Activated CD4-positive, alpha-beta T cell treated with anti-CD3 and anti-CD28 coated beads for 36 hours (primary cell): ENCODE measurements at places on chromosomes 5 and 9.

DNA sequence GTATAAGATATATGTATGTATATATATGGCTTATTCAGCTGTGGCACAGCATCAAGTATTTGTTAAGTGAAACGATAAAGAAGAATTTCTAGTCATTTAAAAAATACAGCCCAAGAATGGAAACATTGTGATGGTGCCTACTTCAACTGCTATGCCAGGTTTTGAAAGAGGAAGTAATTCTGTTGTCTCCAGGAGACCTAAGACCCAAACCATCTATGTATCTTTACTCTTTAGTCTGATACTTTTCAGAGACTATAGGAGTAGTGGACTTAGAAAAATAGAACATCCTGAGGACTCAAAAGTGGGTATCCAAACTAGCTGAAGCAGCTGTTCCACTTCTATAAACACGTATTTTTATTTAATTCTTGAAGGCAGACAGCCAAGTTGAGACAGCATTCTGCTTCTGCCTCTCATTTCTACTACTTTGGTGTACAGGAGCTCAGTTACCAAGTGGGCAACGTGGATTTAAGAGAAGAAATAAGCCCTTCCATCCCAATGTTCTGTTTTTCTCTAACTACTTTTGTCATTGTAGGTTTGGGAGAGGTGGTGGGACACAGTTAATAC, 110.7 kb downstream of the RPS23 start:
- DNase-seq, result no peak

- no peak for DNase-seq
These were observed 89.8 kb downstream of the PLCXD3 start for GRCh38 chr5:41420492-41421067.

- DNase-seq, result no peak
These were observed 96.3 kb downstream of the UNC13B start for GRCh38 chr9:35257986-35258659.

DNA sequence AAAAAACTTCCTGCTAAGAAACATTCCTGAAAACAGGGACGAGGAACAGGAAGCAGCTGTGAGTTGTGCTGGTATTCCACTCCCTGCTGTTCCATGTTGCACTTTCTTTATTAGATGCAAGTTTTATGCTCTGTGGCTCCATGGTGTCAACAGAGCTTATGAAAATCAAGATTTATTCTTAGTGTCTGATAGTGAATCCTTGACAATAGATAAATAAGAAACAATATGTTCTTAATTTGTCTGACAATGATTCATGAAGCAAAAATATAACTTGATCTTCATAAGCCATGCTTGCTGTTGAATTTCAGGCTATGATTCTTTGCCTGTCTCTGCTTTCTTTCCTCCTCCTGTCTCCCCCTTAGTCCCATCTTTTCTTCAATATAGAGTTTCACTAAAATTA, 119.6 kb downstream of the DROSHA start:
- no peak for DNase-seq

- DNase-seq, result no peak
These were observed 303.5 kb downstream of the PLK2 start for GRCh38 chr5:58156361-58156760.

GRCh38 chr5:33401482-33402390, 39.0 kb upstream of the TARS1 start:
- DNase-seq, result no peak

DNA sequence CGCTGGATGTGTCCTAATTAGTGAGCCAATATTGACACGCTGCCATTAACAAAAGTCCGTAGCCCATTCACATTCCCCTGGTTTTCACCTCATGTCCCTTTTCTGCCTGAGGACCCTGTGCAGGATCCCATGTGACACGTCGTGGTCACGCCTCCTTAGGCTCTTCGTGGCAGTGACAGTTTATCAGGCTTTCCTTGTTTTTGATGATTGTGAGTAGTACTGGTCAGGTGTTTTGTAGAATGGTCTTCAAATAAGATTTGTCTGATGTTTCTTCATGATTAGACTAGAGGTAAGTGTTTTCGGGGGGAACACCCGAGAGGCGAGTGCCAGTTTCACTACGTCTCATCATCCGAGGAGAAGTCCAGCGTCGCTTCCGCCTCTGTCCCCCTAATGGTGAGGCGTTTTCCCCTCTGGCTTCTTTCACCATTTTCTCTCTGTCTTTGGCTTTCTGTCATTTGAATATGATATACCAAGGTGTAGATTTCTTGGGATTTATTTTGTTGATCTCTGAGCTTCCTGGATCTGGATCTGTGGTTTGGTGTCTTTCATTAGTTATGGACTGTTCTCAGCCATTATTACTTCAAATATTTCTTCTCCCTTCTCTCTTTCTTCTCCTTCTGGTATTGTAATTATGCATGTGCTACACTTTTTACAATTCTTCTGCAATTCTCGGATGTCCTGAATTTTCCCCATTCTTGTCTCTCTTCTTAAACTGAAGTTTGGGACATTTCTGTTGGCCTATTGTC, 57.3 kb downstream of the TRIP13 start:
- no peak for DNase-seq

DNA sequence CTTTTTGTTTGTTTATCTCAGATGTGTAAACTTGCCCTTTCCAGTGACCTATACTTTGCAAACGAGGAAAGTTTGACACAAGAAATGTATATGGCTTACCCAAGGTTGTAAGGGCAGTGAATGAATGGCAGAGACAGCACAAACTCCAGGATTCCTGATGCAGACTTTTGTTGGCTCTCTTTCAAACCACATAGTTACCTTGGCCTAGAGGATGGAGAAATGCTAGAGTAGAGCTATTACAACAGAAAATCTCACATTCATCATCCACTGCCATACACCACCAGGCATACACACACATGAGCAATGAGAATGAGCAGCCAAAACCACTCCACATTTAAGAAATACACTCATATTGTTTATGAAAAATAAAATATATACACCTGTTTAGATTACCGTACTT, 387.0 kb downstream of the TLR4 start:
- DNase-seq, result no peak

- peak; percentile 15 for DNase-seq
These were observed at the start of gene ZNF462 for GRCh38 chr9:106862821-106863720. Gene ZNF462 (plus strand): TSS chr9:106863166. CDS start chr9:106923384, 60,218 bp downstream.

DNA sequence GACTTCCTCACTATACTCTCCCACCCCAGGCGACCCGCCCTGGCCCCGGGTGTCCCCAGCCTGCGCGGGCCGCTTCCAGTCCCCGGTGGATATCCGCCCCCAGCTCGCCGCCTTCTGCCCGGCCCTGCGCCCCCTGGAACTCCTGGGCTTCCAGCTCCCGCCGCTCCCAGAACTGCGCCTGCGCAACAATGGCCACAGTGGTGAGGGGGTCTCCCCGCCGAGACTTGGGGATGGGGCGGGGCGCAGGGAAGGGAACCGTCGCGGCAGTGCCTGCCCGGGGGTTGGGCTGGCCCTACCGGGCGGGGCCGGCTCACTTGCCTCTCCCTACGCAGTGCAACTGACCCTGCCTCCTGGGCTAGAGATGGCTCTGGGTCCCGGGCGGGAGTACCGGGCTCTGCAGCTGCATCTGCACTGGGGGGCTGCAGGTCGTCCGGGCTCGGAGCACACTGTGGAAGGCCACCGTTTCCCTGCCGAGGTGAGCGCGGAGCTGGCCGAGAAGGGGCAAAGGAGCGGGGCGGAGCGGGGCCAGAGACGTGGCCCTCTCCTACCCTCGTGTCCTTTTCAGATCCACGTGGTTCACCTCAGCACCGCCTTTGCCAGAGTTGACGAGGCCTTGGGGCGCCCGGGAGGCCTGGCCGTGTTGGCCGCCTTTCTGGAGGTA, 2.1 kb downstream of the CA9 start:
- DNase-seq, result peak; percentile 63

GRCh38 chr9:118992813-118993794, 376.1 kb downstream of the BRINP1 start:
- DNase-seq, result no peak

DNA sequence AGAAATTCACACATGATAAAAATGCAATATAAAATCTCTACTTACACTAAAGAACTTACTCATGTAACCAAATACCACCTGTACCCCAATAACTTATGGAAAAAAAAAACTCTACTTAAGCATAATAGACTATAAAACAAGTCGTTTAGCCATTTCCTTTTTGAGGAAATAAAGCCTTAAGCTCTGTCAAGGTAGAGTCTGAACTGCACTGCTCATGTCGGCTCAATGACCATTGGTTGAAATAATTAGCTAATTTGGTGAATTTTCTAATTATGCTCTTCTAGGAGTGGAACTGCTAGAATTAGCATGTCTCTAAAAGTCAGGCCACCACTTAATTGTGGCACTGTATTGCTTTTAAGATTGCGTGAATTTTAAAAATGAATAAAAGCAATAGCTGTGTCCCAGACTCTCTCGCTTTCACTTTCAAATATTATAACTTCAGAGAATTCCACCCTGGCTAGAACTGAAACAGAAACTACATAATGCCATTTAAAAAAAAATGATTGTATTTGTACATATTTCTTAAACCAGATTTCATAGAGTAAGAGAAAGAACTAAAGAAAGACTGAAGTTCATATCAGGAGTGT, 113.0 kb upstream of the PCA3 start:
- no peak for DNase-seq

- no peak for DNase-seq
These were observed 183.5 kb upstream of the NFIB start for GRCh38 chr9:14497476-14497875.

- DNase-seq, result no peak
These were observed 62.8 kb upstream of the PPP1R26 start for GRCh38 chr9:135416664-135417290.

GRCh38 chr5:68377733-68378132, 162.2 kb downstream of the PIK3R1 start:
- no peak for DNase-seq

GRCh38 chr5:14218897-14219573, 75.9 kb downstream of the TRIO start:
- no peak for DNase-seq

DNA sequence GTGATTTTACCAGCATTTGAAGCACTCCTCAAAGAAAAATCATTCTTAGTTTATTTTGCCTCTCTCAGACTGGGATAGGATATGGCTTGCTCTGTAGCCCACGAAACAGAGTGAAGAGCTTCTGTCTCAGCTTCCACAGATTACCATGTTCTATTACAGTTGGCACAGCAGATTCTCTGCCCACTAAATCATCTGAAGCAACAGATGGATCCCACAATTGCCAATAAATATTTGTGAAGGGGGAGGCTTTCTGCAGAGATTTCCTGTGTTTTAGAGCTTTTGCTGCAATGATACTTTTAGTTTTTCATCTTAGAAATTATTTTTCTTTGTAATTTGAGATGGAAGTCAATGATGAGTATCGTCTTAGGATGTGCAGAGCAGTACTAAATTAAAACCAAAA, 12.3 kb upstream of the MAP3K1 start:
- DNase-seq, result no peak

DNA sequence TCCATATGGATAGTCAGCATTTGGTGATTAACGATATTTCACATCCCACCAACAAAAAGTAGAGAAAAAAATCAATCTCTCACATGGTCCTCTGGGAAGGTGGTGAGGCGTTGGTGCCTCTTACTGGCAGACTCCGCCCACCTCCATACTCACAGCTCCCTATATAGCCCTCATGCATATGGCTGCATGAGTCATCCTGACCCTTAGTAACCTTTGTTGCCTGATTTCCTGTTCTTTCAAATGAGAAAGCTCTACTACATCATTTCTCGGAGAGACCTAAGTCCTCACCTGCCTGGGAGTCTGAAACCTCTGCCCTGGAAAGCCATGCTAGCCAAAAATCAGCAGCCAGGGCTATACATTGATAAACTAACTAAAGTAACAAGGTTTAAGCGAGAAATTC, 33.3 kb upstream of the ABCA1 start:
- DNase-seq, result peak; percentile 86

DNA sequence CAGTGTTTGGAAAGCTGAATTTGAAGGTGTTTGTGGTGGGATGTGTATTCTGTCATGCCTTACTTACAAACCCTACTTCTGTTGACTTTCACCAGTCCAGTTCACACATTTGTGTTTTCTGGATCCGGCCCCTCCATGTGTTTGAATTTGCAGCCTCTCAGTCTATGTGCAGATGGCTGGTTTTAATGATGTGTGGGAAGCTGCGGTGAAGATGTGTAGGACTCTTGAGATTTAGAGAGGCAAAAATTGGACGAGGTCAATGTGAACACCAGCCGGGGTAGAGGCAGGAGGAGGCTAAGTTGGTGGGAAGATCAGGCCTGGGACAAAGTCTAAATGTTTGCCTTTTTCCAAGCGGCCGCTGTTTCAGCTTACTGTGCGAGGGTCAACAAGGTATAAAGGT, 115.4 kb upstream of the KLF9 start:
- DNase-seq, result no peak

DNA sequence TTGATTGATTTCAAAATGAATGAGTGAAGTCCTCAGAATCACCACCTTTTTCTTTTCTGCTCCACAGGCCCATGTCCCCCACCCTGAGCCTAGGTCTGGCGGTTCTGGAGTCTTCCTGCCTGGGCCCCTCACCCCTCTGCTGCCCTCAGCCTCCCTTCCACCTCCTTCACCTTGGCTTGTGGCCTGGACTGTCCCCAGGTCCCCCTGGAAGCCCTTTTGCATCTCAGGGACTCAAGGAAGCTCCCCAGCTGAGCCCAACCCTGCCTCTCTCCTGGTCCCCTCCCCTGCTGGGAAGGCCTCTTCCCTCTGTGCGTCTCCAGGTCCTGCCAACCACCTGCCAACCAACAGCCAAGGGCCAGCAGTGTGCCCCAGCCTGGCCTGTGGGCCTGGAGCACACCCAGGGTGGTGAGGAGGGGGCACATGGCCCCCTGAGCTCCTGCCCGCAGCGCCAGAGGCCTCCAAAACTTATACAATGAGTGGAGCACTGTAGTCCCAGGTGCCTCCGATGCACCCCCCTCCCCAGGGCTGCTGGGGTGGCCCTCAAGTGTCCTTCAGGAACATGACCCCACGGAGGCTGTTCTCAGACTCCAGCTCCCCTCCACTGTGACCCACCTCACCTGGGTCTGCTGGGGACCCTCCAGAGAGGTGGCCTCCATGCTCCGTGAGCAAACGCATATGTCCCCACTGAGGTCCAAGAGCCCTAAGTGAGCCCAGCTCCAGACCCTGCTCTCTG, 20.3 kb downstream of the GLT6D1 start:
- no peak for DNase-seq

DNA sequence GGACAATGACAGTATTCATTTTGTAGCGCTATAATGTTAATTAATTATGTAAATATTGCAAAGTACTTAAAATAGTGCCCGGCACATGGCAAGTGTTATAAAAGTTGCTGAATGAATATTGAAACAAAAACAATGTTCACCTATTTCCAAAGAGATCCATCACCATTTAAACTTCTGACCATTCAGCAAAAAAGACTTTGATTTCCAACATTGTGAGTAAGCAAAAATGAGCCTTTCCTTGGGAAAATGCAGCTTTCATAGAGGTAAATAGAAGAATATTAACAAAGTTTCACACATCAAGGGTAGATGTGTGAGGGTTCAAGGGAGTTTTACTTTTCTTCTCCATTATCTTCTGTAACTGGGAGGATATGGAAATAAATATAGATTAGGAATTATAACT, 1089.4 kb upstream of the C9orf72 start:
- DNase-seq, result no peak

DNA sequence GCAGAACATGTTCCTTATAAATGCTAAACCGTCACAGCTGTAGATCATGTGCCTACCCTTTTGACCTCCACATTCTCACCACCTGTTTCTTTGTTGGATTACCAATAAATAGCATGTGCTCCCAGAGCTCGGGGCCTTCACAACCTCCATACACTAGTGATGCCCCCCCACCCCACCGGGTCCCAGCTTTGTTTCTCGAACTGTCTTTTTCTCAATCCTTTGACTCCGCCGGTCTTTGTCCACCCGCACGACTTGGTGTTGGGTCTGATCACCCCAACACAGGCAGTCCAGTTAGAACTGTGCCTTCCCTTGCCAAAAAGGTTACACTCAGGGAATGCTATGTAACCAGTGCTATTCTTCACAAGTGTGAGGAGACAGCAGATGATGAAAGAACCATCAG, 485.9 kb upstream of the C9orf72 start:
- DNase-seq, result no peak

GRCh38 chr5:30804739-30805505, 388.6 kb upstream of the CDH6 start:
- DNase-seq, result no peak
